ENCODE measurements at places on chromosomes 6 and 20.

- no peak for DNase-seq
Observed at GRCh38 chr20:24273251-24273650, 196.2 kb upstream of the SYNDIG1 start.

- no peak for DNase-seq
Observed at GRCh38 chr6:89807581-89807980, 12.0 kb downstream of the MDN1 start.

DNA sequence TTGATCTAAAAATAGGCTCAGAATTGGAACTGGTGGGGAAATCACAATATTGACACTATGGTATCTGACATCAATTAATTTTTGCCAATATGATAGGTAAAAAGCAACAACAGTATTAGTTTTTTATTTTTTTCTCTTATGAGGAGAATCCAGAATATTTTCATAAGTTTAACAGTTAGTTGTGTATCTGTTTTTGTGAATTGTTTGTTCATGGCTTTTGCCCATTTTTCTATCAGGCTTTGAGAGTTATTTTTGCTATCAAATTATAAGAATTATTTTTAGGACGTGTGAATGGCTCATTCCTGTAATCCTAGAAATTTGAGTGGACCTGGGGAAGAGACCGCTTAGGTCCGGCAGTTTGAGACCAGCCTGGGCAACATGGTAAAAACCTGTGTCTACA is 608.6 kb upstream of the ADGRB3 start:
- DNase-seq = no peak

- no peak for DNase-seq
Observed at GRCh38 chr6:33905071-33905609, 101.3 kb upstream of the MLN start.

- DNase-seq = no peak
Observed at GRCh38 chr20:24672181-24672880, 202.9 kb downstream of the SYNDIG1 start.

- no peak for DNase-seq
Observed at GRCh38 chr6:148775161-148775560, 28.3 kb downstream of the UST start.

DNA sequence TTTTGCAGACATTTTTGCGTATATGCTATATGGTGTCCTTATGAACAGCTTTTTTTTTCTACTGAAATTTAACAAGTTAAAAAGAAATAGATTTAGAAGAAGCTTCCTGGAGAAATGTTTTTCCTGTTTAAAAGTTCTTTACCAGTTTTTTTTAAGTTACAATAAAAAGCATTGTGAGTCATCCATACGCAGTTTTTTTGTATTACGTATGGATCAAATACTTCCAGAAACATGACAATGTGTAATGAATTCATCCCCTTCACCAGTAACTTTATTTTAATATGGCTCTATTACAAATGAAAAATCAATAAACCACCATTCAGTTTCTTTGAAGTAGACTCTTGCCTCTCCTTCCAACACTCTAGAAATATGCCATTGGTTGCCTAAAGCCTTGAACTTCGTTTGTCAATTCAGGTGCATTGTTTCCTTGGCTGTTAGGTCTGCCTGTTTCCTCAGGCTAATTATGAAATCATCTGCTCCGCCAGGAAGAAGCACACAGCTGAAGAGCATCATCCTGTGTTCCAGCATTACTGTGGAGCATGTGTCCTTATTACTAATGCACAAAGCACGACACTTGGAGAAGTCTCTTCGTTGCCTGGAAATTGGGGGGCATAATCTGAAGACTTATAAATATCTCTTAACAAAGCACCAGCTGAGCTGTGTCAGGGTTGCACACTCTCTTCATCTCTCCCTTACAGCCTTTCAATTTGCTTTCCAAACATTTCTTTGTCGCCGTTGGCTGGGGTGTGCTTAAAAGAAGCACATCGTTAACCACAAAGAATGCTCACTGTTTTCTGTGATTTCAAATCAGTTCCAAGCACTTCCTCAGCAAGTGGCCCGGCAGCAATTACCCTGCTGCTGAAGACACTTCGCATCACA is 9.6 kb downstream of the MOXD1 start:
- no peak for DNase-seq

Measured in WTC11 (cell line).